Activated T-helper 1 cell treated with Interleukin-2 at 50 U/mL for 16 hours (primary cell): ENCODE measurements at places on chromosomes 3 and 15.
A peak's percentile ranks its signal among the peaks of the same experiment; 100 is the strongest.

- no peak for DNase-seq
Measured at GRCh38 chr3:13581485-13582365, 32.8 kb downstream of the FBLN2 start.

- DNase-seq, result no peak
Measured at GRCh38 chr15:40428185-40428584, 12.6 kb upstream of the BAHD1 start.

DNA sequence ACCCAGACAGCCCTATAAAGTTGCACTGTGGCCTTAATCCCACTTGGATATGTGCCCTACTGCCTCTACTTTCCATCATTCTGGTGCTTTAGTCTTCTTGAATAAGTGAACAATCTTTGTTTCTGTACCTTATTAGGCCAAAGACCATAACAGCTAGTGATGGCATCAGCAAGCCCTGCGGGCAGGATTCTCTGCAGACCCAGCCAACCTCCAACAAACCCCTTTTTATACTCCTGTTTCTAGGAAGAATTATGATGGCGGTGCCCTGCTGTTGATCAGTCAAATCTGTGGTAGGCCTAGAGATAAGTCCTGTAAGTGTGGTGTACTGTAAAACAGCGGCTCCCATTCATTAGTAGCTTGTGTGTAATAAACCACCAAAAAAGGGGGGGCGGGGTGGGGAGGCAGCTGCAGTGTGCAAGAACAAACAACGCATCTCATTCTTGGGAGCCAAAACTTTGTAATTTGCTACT lies 40.5 kb downstream of the SOX2 start:
- no peak for DNase-seq

DNA sequence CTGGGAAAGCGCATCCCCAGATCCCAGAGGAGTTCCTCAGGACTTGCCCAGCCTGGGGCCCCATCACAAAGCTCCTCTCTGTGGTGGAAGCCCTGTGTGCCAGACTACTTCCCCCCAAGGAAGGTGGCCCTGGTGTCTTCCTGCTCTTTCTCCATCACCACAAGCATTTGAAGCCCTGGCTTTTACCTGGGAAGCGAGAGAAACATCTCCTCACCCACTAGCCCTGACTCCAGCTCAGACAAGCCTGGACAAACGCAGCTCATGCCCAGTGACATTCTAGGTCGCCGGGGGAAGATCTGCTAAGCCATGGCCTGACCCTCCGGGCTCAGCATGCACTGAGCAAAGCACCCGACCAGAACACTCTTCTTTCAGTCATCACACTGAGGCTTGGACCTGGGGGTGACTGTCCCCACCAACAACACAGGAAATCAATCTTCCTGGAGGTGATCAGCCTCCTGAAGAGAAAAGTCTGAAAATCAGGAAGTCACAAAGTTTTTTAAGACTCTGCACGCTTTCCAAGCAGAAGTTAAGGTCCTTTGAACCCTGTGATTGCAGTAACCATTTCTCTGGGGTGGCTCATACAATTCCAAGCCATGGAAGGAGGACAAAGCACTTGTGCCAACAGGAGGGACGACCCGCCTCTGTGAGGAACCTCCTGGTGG lies 40.8 kb downstream of the KLHL25 start:
- no peak for DNase-seq

DNA sequence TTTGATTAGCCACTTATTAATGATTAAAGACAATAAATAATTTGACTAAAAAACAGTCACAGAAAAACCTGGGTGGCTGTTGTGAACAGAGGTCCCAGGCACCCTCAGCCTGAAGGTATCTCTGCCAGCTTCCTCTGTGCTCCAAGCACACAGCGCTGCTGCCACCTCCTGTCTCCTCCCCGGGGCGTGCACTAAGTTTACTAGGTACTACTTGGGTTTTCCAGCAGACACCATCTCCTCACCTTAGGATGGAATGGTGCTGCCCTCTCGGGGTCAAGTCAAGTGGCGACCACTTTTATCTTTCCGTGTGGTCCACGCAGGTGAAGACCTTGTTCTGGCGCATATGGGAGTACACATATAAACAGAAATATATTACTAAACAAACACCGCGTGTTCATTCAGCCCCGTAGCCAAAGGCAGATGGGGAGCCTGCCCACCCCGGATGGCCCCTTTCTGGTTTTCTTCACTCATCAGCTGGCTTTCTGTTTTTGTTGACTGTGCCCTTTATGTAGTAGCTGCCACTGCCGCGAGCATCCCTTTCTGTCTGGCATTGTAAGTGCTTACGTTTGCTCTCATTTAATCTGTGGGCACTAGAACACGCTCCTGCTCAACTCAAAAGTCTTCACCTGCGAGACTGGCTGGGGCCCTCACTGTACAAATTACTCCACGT lies 128.0 kb downstream of the LRIG1 start:
- peak; percentile 43 for DNase-seq

DNA sequence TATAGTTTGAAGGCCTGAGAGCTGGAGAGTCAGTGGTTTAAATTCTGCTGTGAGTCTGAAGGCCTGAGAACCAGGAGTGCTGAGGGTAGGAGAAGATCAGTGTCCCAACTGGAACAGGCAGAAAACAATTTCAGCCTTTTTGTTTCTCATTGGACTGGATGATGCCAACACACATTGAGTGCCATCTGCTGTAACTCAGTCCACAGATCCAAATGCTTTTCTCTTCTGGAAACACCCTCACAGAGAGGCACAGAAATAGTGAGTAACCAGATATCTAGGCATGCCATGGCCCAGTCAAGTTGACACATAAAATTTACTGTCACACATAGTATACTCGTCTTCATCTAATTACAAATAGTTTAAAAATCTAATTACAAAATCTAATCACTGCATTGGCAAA lies 100.8 kb downstream of the NEO1 start:
- DNase-seq, result no peak

- DNase-seq, result no peak
Measured at GRCh38 chr3:81442758-81443456, 318.5 kb downstream of the GBE1 start.

- no peak for DNase-seq
Measured at GRCh38 chr15:25795061-25795460, 68.1 kb downstream of the ATP10A start.

- no peak for DNase-seq
Measured at GRCh38 chr3:148534089-148534988, 163.4 kb upstream of the AGTR1 start.

- DNase-seq, result no peak
Measured at GRCh38 chr3:118817748-118818165, 216.9 kb downstream of the IGSF11 start.

DNA sequence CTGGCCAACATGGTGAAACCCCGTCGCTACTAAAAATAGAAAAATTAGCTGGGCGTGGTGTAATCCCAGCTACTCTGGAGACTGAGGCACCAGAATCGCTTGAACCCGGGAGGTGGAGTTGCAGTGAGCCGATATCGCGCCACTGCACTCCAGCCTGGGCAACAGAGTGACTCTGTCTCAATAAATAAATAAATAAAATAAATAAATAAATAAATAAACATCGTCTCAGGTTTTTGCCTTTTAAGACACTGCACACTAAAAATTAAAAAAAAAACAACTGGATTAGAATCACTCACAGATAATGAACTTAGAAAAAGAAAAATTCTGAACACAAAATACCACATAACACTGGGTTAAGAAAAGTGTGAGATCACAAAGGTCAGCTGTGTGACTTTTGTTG lies 2.4 kb downstream of the ZBTB11 start:
- no peak for DNase-seq

- no peak for DNase-seq
Measured at GRCh38 chr15:23402140-23402539, 44.9 kb downstream of the GOLGA6L2 start.

GRCh38 chr3:126679318-126679751 lies 24.4 kb upstream of the TXNRD3 start:
- DNase-seq, result peak; percentile 56

DNA sequence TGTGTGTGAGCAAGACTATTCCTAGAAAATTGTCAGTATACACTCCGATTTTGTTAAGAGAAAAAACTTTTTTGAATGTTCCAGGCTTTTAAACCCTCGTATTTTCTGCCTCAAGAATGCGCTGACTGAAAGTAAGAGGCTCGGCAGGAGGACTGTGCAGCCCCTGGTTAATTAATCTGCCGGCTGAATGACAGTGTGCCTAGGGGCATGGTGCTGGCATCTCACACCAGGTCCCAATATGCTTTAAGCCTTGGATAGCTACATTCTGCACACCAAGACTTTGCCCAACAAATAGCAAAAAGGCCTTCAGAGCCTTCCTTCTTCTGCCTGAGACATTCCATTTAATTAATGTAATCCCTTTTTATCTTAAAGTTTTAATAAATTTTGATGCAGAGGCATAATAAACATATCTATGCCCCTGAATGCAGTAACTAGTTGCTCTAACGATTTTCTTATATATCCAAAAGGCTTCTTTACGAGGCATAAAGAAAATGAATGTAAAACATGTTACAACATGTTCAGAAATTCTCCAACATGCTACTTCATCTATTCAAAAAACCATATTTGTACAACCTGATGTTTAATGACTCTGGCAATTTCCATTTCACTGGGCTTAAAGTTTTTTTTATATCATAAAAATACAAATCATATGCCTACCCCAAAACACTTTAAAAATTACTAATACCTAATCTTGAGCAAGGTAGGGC lies 37.9 kb downstream of the DPH6 start:
- DNase-seq, result no peak
